ENCODE measurements at places on chromosomes 1 and 21.

- no peak for DNase-seq
Observed at GRCh38 chr1:166040202-166040997, 126.4 kb downstream of the FAM78B start.

DNA sequence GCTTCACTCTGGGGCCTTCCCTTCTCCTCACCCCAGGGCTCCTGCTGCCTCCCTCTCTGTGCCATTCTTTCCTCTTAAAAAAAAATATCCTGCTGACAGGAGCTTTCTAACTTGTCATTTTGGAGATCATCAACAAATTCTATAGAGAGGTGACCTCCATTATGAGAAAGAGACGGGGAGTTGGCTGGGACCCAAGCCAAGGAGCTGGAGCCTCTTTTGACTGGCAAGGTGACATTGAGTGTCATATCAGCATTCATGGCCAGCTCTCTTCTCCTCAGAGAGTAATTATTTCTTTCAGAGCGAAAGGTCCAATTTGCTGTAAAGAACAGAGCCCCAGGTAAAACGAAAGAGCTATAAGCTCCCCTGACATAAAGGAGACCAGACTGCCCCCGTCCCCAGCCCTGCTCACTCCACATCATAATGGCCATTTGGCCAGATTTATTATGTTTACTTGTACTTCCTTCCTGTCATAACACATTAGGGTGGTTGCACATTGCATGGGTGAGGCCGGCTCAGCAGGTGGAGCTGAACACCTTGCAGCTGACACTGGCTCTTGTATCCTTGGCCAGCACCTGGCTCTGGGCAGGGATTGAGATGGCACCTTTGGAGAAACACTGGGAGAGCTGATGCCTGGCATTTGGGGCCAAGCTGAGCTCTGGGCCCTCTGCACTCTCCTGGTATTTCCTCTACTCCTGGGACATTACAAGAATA is 404.0 kb upstream of the VAMP3 start:
- DNase-seq, result no peak

DNA sequence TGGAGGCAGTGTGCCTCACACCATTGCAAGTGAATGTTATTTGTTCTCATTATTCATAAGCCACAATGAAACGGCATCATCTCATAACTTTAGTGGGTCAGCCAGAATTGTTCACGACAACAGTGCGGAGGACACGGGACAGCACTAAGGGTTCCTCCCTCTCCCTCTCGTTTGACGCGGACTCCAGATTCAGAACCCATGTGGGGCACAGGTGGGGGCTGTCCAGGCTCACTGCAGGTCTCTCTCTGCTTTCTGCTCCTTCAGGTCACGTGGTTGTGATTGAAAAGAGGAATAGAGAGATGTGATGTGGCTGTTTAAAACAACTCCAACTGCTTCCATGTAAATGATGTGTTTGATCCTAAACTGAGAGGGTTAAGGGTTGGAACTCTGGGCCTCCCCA is 13.5 kb downstream of the RUNX1 start:
- no peak for DNase-seq

- DNase-seq, result no peak
Observed at GRCh38 chr1:212089560-212090163, 54.1 kb downstream of the DTL start.

DNA sequence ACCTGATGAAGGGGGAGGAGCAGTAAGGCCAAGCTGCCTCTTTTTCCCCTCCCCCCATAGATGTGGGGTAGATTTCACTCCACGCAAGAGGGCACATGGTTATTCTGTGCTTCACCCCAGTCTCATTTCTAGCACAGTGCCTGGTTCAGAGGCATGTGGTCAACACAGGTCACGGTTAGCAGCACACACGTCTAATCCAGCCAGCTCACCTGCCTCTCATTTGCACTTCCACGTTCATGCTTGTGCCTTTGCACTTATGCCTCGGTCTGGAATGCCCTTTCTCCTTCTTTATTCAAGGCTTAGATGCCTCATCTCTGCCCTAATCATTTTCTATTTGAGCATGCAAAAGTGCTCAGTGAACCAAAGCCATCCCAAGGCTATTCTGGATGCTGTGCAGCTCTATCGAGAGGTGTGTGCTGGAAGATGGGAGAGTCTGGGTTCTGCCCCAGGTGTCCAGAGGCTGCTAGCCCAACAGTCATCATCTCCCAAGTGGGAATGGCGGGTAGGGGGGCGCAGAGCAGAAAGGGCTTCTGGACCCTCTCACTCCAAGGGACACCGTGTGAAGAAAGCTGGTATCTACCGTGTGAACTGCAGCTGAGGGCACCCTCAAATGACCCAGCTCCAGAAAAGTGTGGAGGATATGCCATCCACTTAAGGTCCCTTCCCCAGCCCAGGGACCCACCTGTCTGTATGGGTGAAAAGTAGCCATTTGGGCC is 2.1 kb upstream of the A3GALT2 start:
- no peak for DNase-seq

- DNase-seq, result no peak
Observed at GRCh38 chr1:52253421-52253820, 111.5 kb downstream of the ZFYVE9 start.
